GDM1 (cell line): ENCODE measurements at places on chromosomes 7 and 10.

DNA sequence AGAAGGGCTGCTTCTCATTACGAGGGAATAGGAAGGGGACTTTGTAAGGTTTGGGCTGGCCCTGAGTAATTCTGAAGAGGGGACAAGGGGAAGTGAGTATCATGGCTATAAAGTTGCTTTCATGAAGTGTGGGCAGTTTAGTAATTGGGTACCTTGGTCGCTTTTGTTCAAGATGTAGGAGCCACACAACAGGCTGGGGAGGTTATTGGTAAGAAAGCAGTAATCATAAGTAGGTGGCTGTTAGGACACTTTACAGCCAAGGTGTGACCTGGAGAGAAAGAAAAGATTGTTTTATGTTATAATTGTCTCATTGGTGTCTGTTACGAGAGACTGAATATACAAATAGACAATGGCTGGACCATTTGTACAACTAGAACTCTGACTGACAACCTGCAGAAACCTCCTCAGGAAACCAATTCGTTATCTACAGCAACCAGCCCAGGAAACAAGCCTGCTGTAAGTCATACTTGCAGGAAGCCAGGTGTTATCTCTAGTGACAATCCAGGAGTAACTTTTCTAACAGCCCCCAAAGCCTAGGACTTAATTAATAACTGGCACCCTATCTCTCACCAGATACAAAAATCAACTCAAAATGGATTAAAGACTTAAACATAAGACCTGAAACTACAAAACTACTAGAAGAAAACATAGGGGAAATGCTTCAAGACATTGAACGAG, 5.0 kb upstream of the CCM2 start:
- DNase-seq, result peak; percentile 74

DNA sequence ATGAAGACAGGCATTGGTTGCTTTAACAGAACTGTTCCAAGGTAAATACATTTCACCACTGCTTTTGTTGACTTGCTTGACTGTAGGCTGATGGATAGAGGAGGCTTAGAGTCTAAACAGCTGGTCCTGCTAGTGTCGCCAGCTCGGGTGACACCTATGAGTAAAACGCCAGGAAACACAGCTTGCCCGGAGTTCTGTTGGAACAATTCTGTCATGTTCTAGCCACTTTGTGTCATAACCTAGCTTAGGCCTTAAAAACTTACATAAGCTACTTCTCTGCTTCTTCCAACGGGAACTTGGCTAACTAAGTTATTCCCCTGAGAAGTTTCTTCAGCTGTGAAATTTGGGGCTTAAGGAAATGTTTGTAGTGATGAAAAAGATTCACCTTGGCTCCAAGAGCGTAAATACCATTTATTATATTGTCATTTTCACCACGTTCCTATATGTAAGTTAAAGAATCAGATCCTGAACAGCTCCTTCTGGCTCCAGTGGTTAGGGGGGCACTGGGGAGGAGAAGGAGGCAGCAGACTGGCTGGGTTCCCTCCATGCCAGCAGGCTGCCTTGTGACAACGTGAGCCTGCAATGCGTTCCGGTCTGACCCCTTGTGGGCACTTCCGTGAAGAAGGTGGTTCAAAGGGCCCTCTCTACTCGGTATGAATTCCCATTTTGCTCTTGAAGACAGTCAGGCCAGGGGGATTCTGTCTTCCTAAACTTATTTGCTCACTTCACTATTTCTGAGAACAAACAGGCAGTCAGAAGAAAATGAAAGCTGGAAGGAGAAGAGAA, 253.2 kb downstream of the BMPER start:
- DNase-seq, result no peak

DNA sequence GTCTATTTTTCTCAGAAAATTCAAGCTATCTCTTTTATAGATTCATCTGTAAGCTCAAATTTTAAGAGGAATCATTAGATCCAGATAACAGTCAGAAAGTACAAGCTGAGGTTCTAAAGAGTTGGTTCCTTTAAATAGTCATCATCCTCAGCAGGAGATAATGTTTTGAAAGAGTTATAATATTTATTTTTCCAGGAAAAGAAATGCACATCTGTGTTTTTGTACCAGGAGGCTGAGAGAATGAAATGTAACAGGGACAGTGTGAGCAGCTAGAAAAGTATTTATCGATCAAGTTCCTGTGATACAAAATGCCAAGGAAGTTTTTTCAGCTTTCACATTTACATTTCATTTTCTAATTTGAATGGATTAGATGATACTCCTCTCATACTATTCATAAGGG, 120.2 kb upstream of the LRRTM3 start:
- DNase-seq, result no peak

DNA sequence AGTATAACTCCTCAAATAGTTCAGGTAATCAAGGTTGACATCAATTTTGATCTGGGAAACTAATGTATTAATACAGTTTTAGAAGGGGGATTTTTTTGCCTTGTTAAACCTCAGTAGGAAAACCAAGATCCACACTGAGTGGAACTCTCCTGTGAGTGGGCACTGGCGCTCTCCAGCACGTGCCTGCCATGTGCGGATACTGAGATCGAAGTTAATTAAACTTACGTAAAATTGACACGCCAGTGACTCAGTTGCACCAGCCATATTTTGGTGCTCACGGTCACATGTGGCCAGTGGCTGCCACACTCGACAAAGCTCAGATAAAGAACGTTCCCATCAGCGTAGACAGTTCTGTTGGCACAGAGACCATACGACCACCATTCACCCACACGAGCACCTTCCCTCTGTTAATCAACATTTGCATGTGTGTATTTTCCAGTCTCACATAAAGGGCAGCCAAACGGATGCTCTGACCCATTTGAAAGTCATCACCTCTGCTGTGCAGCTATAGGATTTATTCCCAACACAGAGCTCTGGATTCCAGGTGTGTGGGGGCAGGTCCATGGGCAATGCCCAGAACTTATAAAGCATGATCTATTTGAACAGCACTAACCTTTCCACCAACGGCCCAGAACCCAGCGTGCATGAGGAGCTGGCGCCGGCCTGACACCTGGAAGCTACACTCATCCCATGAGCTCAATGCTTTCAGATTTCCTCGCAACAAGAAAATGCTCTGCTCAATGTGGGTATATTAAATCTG, 77.7 kb downstream of the VIPR2 start:
- DNase-seq, result no peak

DNA sequence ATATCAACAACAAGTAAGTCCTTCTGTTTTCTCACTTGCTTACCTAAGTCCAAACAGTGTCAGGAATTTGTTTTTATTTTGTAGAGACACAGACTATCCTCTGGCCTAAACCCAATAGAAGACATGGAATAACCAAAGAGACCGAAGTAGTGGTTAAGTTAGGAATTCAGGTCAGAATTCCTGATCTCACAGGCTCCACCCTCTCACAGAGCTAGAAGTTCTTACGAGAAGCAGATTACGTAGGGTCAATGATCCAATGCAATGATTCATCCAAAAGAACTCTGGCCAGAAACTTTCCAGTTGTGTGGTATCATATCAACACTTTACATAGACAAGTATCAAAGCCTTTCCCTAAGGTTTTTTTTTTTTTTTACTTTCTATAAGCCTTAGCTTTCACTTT, 73.8 kb downstream of the IQUB start:
- DNase-seq, result no peak

DNA sequence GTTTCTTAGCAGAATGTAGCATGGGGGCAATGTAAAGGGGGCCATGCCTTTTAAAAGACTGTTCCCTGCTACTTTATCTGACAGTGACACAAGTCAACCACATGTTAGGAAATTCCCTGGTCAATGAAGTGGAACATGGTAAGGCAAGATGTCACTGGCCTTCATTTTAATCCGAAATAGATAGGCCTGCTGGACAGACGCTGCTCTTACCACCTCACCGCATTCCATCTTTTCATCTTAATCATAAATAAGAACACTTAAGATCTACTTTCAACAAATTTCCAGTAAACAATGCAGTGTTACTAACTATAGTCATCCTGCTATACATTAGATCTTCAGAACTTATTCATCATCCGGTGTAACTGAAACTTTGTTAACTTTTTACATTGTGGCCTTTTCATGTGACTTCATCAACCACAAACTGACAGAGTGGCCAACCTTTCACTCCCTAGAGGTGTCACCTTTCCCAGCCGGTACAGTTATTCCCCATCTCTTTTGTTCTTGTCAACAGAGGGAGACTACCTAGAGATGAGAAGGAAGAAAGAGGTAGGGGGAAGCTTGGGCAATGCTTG, 15.6 kb downstream of the ASB4 start:
- no peak for DNase-seq

DNA sequence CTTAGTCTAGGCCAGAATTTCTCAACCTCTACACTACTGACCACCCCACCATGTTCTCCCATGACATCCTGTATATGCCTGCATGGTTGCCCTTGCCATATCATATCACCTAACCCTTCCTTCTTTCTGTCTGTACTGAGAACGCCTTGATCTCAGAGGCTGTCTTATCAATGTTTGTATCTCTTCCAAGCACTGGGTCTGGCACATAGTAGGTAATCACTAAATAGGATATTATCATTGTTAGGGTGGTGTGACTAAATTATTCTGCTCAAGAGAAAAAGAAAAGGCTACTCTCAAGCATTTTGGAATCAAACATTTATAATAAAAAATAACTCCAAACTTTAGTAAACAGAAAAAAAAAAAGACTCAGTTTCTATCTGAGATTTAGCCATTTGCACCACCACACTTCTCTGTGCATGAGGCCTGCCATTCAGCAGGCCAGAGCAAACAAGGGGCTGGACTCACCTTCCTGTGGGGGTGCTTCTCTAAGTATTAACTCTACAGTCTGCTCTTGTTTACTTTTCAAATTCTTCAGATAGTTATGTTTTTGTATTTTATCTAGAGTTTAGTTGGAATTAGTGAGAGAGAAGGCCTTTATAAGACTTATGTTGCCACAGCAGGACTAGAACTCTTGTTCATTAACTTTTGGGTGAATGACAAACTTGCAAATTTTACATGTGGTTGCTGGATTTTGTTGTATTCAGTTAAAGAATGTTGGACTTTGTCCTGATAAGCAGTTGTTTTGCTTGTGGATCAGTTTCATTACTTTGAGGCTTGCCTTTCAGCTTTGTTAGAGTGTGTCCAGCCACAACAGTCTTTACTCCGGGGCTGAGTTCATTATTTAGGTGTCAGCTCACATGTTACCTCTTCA, 5.4 kb downstream of the AGBL3 start:
- DNase-seq, result no peak

GRCh38 chr10:76779796-76780301, 857.8 kb downstream of the KCNMA1 start:
- no peak for DNase-seq

DNA sequence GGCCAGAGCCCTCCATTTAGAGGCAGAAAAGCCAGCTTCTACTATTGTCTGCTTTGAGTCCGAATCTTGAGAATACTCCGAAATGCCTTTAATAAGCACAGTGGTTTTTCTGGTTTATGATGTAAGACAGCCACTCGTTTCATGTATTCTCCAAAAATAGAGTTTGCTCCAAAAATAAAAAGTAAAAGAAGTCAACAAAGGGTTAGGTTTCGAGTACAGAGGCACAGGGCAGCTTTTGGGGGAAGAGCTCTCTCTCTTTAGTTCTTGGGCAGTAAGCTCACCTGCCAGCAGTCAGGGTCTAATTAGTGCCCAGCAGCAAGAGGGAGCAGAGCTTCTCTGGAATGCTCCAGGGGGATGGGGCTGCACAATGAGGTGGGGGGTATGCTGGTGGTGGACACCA, 20.2 kb downstream of the CREB3L2 start:
- DNase-seq, result no peak

DNA sequence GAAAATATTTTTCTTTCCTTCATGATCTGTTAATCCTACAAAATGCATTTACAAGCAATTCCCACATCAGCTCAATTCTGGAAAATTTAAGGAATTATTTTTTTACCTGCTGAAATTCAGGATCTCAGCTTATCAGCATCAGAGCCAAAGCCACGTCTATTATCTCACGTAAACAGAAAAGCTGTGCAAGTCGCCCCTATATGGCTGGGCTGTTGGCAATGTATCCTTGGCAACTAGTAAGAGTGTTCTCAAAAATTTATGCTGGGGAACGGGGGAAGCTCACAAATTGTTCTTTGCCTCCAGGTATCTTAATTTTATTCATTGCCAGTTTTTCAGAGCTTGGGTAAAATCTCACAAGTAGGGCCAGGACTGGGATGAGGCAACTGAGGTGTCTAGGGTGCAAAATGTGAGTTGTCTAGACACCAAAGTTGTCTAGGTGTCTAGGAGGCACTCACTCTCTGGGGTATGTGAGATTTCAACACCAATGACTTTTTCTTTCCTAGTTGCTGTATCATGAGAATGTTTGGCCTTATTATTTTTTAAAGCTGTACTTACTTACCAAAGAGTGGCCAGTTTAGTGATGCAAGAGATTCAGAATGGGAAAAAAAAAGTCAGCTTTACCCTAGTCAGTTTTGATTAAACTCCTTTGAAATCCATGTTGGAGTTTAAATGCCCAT, 5.1 kb downstream of the GSTO2 start:
- no peak for DNase-seq

- DNase-seq, result no peak
These were observed 12.5 kb upstream of the PODXL start for GRCh38 chr7:131568970-131569369.

- DNase-seq, result no peak
These were observed 302.5 kb upstream of the GALNT17 start for GRCh38 chr7:70829221-70830059.
